GM12865 (cell line): ENCODE measurements at places on chromosomes 1 and 21.

GRCh38 chr1:5481889-5482288 is 510.3 kb downstream of the NPHP4 start:
- peak; percentile 29 for DNase-seq

DNA sequence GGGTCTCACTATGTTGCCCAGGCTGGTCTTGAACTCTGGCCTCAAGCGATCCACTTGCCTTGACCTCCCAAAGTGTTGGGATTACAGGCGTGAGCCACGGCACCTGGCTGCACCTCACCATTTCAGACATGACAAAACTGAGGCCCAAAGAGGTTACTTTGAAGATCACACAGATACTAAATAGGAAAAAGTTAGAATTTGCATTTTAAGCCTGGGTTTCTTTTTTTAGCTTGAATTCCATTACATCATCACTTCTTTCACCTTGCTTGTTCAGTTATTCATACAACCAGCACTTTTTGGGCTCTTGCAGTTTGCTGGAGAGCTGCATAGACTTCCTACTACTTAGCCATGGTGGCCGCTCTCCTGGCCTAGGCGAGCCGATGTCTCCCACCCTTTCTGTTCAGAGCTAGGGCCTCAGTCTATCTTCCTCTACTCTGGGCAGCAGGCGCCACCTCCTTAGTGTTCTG is 16.3 kb upstream of the CD2 start:
- DNase-seq = peak; percentile 68

DNA sequence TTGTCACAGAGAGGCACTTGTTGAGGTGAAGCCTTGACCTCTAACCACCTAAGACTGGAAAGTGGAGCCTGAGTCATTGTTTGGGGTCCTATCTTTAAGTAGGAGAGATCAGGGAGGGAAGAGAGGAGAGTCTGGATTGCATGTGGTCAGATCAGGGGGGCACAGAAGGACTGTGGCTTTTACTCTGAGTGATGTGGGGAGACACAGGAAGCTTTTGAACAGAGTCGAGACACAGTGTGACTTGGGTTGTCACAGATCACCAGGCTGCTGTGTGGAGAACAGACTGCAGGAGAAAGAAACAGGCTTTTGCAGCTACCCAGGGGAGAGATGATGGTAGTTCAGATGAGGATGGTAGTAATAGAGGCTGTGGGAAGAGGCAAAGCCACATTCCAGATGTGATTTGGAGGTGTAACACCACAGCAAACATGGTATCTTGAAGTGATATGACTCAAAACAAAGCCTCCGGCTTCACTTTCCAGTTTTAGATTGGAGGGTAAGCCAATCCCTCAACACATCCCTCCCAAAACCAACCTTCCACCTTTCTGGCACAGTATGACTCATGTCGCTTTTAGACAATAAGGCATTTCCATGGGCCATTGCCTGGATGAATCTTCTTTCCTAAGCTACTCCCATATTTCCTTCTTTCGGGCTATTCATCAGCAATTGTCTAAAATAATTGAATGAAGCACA is 125.8 kb upstream of the SLC44A3 start:
- no peak for DNase-seq

DNA sequence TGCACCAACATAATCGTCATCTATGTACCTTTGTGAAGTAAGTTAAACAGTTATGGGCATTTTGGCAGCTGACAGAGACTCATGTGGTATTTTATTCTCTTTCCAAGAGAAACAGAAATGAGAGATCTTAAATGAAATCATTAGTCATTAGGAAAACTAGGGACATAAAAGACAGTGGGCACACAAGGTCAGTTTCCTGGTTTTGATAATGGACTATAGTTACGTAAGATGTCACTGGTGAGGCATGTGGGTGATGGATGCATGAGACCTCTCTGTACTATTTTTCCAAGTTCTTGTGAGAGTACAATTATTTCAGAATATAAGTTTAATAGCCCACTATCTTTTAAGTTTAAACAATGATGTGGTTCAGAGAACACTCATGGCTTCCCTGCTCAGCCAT is 216.9 kb downstream of the APP start:
- no peak for DNase-seq

DNA sequence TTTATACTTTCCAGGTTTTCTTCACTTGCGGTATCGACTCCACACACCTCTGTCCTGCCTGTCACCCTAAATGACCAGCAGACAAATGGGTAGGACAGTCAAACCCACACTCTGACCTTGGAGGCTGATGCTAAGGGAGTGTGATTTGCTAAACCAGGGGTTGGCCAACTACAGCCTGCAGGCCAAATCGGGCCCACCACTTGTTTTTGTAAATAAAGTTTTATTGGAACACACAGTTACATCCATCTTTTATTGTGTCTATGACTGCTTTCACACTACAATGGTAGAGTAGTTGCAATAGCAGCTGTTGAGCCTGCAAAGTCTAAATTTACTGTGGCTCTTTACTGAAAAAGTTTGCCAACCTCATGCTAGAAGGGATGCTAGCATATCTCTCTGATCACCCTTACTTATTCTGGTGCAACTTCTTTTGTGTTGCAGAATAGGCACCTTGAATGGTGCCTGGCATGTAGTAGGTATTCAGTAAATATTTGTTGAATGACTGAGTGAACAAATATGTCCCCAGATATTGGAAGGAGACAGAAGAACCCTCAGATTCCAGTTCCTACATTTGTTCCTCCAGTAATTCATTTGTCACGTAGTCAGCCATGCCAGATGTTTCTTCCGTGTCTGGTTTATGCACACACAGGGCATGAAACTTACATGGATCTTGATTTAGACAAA is 18.6 kb downstream of the IFNGR2 start:
- no peak for DNase-seq

GRCh38 chr1:48568501-48568900 is 96.5 kb upstream of the SPATA6 start:
- DNase-seq = no peak

DNA sequence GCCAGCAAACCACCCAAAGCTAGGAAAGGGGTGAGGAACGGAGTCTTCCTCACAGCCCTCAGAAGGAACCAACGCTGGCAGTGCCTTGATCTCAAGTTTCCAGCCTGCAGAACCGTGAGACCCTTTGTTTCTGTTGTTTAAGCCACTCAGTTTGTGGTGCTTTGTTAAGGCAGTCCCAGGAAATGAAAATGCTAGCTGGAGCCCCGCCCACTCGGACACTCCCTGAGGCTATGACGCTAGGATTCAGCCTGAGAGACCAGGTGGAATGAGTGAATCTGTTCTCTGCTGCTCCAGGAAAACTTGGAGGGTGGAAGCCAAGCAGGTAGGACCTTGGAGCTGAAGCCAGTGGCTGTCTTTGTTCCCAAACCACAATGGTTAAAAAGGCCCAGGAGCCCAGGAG is 196.5 kb upstream of the POU3F1 start:
- no peak for DNase-seq

DNA sequence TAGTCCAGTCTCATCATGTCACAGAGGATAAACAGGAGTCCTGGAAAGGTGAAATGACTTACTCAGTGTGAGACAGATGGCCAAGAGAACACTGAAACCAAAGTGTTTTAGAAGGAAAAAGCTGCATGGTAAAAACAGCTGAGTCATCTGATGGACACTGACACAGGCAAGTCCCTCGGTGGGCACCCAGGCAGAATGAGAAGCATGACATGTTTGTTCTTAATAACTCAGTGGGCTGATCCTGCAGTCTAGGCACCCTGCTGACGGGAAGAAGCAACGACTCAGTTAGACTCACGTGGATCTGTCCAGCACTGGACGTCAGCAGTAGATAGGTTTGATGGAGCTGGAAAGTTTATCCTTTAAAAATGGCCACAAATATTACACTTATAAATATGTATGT is 116.9 kb downstream of the RGS7 start:
- DNase-seq = no peak

- DNase-seq = no peak
These were observed 17.0 kb upstream of the KCNA10 start for GRCh38 chr1:110535985-110536384.

DNA sequence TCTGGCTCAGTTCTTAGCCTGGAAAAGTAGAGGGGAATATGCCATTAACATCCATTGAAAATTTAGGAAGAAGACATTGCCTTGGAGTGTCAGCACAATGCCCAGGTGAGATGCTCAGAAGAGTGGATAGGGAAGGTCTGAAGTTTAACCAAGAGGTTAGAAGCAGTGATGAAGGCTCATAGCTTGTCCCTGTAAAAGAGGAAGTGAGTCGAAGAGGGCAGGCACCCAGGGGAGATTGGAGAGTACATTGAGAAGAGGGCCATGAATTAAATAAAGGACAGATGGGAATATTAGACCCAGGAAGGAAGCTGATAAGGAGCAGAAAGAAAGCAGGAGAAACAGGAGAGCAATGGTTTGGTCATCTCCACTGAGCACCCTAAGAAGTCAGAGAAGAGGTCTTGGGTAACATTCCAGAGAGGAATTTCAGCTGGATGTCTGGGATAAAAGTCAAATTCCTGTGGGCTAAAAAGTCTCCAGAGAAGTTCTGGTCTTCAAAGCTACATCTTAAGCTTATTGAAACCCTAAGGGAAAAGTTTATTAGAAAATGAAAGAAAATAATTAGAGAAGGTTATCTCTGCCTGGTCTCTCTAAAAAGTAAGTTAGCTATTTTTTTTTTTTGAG is 17.3 kb downstream of the C8B start:
- no peak for DNase-seq

GRCh38 chr1:66933887-66934700 is 9.3 kb downstream of the MIER1 start:
- DNase-seq = no peak

DNA sequence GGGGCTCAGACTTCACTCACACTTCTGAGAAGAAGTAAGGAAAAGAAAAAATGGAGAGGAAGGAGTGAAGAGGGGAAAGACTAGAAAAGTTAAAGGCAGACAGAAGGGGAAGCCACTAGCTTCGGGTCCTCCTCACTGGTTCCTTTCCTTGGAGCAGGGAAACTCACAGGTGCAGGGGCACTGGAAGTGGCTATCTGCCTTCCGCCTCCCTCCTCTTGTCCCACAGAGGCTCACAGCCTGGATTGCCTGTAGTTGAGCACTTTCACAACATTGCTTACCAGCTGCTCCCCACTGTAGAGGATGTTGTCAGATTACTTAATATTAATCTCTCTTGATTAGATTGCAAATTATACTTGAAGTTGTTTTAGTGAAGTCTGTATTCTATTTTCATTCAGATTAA is 21.6 kb upstream of the ABCA4 start:
- no peak for DNase-seq

- DNase-seq = peak; percentile 31
These were observed 30.1 kb upstream of the EPS15 start for GRCh38 chr1:51549016-51549619.

DNA sequence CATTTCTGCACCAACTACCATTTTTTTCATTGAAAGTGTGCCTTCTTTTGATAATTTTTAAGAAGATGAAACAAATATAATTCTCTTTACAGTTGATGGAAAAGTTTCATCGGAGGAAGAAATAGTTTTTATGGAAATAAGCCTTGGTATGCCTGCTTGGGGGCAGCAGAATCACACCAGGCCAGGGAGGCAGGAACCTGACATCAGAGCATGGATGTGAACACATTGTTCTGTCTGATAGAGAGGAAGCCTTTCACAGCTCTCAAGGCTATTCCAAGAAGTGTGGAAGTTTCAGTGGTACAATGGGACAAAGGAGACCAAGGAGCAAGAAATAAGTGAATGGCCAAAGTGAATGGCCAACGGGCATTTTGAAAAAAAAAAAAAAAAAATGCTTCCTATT is 162.2 kb upstream of the KCNK2 start:
- DNase-seq = no peak

DNA sequence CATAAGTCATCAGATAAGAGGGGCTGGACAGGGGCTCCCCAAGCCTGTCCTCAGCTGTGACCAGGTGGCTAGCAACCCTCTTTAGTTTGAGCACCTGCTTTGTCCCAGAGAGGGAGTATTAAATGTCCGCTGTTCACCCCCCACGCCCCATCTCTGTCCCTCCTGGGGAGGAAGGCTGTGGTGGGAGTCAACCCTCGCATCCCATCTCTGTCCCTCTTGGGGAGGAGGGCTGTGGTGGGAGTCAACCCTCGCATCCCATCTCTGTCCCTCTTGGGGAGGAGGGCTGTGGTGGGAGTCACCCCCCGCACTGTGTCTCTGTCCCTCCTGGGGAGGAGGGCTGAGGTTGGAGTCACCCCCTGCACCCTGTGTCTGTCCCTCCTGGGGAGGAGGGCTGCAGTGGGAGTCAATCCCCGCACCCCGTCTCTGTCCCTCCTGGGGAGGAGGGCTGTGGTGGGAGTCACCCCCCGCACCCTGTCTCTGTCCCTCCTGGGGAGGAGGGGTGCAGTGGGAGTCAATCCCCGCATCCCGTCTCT is 72.6 kb upstream of the ABCG1 start:
- no peak for DNase-seq

DNA sequence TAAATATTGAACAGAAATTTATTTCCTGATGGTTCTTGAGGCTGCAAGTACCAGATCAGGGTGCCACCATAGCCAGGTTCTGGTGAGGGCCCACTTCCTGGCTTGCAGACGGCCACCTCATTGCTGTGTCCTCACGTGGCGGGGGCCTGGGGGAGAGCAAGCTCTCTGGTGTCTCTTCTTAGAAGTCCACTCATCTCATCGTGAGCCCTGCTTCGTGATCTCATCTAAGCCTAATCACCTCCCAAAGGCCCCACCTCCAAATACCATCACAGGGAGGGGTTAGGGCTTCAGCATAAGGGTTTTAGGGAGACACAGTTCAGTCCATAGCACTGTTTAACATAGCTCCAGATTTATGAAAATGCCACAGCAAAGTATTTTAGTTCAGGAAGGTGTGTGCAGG is 119.7 kb downstream of the PRDM2 start:
- no peak for DNase-seq

DNA sequence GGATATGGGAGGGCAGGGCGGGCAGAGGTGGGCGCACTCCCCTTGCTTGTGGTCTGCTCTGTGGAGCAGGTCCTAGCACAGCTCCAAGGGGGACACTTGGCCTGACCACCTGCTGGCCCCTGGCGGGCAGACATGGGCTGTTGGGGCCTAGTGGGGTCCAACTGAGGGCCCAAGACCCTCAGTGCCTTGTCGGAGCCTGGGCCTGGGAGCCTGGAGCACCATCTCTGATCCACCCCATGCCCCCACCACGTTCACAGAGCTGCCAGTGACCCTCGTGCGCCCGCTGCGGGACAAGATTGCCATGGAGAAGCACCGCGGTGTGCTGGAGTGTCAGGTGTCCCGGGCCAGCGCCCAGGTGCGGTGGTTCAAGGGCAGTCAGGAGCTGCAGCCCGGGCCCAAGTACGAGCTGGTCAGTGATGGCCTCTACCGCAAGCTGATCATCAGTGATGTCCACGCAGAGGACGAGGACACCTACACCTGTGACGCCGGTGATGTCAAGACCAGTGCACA is 70.6 kb downstream of the OBSCN start:
- DNase-seq = no peak

DNA sequence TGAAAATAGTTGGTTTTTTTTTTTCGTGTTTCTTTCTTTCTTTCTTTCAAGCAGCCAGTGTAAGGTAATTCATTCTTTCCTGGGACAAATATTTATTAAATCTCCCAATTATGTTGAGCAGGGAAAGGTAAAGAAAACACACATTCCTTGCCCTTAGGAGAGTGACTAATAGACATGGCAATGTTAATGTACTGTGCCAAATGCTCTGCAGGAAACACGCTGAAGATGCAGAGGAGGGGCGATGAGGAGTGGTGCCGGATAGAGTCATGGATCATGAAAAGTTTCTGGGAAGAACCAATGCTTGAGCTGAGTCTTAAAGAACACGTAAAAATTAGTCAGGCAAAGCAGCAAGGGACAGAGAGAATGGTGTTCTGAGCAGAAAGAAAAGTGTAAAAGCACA is 199.2 kb downstream of the DNM3 start:
- DNase-seq = no peak
